ENCODE measurements at places on chromosomes 1 and 21.

- DNase-seq, result no peak
These were observed 80.3 kb downstream of the RNF220 start for GRCh38 chr1:44485229-44485933.

- DNase-seq, result no peak
These were observed 134.0 kb upstream of the LYPLAL1 start for GRCh38 chr1:219039682-219040154.

DNA sequence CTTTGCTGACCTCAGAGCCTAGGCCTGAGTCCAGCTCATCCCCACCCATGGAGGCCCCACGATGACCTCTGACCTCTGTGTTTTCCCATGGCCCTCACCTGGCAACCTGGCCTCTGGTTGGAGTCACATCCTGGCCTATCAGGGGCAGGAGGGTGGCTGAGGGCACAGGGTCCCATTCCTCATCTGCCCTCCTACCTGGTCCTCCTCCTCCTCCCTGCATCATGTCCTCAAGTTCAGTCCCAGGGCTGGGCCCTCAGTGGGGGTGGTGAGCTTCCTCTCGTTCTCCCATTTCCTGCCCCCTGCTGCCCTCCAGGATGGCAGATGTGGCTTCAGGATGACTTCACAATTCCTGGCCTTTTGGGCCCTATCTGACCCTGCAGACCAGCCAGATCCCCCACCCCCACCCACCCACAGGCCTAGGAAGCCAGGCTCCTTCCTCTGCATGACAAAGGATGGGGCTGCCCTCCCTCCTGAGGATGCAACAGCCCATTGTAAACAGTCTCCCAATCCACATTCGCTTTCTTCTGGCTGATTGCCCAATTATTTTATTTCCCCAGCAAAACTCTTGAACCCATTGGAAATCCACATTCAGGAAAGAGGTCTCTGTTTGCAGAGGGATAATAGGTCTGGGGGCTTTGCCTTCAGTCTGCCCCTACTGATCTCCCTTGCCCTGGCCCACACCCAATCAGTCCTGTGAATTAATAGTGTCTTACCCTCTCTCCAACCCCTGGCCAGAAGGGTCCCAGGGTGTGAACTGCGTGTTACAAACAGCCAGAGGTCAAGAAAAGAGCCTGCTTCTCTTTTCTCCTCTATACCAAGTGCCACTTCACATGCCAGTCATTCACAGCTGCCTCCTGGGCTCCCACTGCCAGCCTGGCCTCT lies 10.3 kb upstream of the LEFTY1 start:
- DNase-seq, result peak; percentile 96

DNA sequence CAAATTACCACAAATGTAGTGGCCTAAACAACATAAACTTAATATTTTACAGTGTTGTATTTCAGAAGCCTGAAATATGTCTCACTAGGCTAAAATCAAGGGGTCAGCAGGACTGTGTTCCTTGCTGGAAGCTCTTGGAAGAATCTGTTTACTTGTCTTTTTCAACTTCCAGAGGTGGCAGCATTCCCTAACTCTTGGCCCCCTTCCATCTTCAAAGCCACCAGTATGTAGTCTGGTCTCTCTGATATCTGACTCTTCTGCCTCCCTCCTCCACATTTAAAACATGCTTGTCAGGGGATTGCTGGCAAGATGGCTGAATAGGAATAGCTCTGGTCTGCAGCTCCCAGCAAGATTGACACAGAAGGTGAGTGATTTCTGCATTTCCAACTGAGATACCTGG lies 567.5 kb downstream of the PLA2G4A start:
- no peak for DNase-seq

GRCh38 chr1:217627431-217627830 lies 3.5 kb downstream of the GPATCH2 start:
- no peak for DNase-seq

DNA sequence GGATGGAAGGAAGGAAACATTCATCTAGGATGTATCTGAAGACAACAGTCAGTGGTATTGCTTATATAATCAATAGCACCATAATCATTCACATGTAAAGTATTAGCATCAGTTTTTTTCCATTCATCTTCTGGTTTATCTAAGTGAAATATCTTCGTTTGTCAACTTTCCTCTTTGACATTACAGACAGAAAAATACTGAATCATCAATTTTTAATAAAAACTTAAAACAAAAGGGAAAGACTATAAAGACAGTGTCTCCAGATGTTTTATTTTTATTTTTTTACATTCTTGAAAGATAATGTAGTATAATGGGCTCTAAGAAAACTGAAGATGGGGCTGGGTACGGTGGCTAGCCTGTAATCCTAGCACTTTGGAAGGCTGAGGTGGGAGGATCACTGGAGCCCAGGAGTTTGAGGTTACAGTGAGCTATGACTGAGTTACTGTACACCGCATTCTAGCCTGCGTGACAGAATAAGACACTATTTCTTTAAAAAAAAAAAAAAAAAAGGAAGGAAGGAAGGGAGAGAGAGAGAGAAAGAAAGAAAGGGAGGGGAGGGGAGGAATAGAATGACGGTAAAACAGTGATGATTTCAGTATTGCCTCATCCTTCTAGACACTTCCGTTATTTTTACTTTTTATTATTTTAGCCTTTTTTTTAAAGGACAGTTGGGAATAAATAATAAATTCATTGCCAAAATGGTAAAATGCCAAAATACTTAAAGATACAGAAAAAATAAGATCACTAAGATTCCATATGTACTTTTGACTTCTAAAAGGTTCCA lies 89.5 kb downstream of the NRIP1 start:
- DNase-seq, result no peak

DNA sequence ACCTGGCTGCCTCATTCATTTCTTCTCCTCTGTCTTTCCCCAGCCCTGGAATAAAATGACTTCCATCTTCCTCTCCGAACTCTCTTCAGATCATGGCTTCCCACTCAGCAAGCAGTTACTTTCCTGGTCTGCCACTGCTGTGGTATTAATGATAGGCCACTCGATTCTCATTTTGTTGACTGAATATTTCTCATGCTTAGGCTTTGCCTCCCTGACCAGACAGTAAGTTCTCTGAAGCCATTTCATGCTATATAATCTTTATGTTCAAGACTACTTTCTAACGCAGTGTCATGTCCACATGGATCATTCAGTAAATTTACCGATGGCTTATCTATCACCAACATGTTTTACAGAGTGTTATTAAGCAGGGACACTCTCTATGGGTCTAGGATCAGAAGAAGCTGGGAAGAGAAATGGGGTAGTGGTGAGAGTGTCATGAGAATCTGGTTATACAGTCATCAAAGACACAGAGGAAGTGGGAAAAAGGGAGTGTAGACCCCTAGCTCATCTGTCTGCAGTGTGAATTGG lies 20.6 kb downstream of the RUNX1 start:
- DNase-seq, result no peak

- DNase-seq, result no peak
These were observed 7.5 kb upstream of the GPR153 start for GRCh38 chr1:6268415-6268814.

GRCh38 chr1:55724551-55725325 lies 509.6 kb upstream of the USP24 start:
- no peak for DNase-seq

GRCh38 chr1:116431870-116432500 lies 58.9 kb downstream of the ATP1A1 start:
- no peak for DNase-seq

DNA sequence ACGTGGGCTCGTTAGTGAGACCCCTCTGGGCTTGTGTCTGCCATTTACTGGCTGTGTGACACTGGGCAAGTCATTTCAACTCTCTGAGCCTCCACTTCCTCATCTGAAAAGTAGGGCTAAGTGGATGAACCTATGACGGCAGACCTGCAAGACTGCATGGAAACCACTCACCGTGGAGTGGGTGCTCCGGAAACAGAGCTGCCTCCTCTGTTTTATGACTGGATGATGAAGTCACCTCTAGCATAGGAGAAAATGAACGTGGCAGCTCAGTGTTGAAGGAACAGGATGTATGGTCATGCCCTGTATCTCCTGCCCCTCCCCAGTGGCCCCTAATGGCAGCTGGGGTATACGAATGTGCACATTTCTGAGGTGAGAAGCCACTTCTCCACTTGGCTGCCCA lies 40.5 kb downstream of the STPG1 start:
- no peak for DNase-seq

DNA sequence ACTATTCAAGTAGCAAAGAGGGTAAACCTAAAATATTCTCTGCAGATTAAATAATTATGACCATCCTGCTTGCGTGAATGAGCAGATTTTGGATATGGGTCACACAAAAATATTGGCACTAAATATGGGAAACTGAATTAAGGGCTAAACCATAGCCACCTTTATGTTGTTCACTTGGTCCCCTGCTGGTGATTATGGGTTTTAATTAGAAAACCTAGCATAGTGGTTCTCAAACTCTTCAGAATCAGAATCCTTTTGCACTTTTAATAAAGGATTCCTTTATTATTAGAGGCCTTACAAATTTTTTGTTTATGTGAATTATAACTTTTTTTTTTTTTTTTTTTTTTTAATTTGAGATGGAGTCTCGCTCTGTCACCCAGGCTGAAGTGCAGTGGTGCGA lies 38.5 kb upstream of the ZNHIT6 start:
- no peak for DNase-seq

DNA sequence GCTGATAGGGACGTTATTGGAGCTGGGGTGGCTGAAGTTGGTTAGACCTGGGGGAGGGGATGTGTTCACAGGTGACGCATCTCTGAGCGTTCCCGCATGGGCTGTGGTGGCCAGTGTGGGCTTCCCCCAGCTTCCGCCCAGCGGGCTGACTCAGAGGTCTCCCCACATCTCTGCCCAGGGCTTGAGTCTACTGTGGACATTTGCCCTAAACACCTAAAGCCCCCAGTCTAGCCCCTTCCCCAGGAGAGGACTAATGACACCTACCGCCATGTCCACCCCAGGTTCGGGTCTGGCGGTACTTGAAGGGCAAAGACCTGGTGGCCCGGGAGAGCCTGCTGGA lies 2.0 kb downstream of the AGRN start:
- no peak for DNase-seq

DNA sequence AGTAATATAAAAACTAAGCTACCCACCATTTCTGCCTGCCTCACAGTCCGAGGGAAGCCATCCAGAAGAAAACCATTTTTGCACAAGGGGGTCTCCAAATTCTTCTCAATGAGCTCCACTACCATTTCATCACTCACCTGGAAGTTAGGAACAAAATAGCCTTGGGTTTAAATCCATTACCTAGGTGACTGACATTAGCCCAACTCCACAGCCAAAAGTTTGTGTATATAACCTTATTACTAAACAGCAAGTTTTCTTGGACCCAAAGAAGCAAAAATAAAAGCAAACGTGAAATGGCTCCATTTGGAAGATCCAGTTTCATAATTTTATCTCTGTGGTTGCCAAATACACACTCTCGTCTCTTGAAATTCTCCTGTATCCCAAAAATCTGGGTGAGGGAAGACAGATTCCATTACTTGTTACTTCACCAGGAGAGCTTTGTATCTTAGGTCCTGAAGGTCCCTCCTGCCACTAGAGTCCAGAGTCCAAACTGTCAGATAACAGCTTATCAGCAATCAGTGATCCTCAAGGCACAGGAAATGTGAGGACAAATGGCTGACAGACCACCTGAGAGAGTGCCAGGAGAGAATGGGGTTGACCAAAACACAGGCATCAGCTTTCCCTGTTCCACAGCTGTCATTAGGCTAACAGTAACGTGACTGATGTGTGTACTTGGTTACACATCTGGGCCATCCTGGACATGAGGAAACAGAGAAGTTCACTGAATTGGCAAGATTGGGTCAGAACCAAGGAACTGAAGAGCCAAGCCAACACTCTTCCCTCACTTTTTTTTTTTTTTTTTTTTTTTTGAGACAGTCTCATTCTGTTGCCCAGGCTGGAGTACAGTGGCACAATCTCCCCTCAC lies 14.9 kb downstream of the AK2 start:
- DNase-seq, result no peak

- DNase-seq, result no peak
These were observed 33.1 kb upstream of the DIP2A start for GRCh38 chr21:46425571-46425970.

DNA sequence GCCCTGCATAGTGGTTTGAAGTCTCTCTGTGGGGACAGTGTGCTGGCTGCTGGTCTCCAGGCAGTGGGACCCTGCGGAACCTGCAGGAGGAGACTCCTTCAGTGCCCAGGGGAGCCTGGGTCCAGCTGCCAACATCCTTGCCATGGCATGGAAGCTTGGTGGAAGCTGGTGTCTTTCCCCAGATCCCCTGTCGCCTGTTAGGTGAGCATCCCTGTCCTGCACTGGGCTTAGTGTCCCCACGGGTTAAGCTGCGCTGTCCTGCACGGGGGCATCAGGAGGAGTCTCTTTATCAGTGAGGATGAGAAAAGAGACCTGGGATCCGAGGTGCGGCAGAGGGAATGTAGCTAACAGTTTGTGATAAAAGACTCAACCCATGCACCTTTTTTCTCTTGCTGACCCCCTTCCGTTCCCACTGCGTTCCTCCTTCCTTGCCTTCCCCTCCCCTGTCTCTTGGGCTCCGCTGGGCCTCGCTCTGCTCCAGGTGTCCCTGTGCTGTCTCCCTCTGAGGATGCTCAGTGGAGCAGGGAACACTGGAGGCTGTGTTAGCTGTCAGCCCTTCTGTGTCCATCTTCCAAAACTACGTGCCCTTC lies 59.3 kb downstream of the SLC37A1 start:
- no peak for DNase-seq

GRCh38 chr1:156082309-156083091 lies at the start of gene MEX3A:
Gene MEX3A, minus strand, starts transcription at chr1:156082465. Its CDS starts 467 bp downstream, at chr1:156081998.
- DNase-seq, result no peak

DNA sequence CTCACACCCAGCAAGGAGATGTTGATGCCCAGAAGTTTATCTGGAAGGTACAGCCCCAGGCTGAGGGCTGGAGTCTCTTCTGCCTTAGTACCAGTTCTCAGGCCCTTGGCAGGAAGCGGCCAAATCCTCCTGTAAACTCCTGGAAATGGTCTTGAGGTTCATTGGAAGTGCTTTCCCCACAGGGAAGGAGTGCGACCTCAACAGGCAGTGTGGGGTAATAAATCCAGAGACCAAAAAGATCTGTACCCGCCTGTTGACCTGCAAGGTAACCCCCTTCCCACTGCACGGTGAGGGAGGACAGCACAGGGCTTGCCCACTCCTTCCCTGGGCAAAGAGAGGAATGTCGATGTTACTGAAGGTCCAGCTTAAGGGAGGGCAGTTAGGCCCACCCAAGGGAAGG lies 4.5 kb downstream of the ATXN7L2 start:
- DNase-seq, result no peak

- DNase-seq, result no peak
These were observed 82.0 kb downstream of the GLIS1 start for GRCh38 chr1:53656747-53657530.

All from iPS DF 6.9 (cell line).